ENCODE measurements at places on chromosomes 4 and X.

- DNase-seq: no peak
Observed at GRCh38 chr4:1274871-1275270, 14.8 kb upstream of the MAEA start.

GRCh38 chrX:27086237-27086636 is 376.9 kb downstream of the PPP4R3C start:
- DNase-seq: no peak

- DNase-seq: no peak
Observed at GRCh38 chr4:112288455-112288854, 2.8 kb upstream of the TIFA start.

- DNase-seq: no peak
Observed at GRCh38 chr4:72817012-72817411, 248.0 kb upstream of the ADAMTS3 start.

- DNase-seq: no peak
Observed at GRCh38 chr4:77600521-77601451, 4.8 kb upstream of the CXCL13 start.

GRCh38 chr4:161359491-161359890 is 804.3 kb downstream of the FSTL5 start:
- DNase-seq: no peak

- DNase-seq: no peak
Observed at GRCh38 chr4:83751336-83751949, 215.5 kb downstream of the GPAT3 start.

- DNase-seq: no peak
Observed at GRCh38 chr4:41579043-41579442, 41.1 kb downstream of the LIMCH1 start.

DNA sequence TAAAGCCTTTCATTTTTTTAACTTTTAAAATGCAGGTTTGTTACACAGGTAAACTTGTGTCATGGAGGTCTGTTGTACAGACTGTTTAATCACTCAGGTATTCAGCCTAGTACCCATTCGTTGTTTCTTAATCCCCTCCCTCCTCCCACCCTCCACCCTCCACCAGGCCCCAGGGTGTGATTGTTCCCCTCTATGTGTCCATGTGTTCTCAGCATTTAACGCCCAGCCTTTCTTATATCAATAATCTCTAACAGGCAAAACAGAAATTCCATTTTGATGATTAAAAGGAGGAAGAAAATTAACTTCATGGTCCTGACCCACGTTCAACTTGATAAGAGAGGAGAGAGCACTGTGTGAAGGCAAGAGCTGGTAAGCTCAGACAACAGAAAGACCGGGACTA is 75.1 kb downstream of the TSPAN5 start:
- DNase-seq: no peak

- DNase-seq: peak; percentile 97
Observed at GRCh38 chr4:99949999-99950912, at the start of gene H2AZ1. Gene H2AZ1, minus strand, starts transcription at chr4:99950275. Its CDS starts 105 bp downstream, at chr4:99950170.

- no peak for DNase-seq
Observed at GRCh38 chr4:178349601-178350000, 907.4 kb upstream of the AGA start.

DNA sequence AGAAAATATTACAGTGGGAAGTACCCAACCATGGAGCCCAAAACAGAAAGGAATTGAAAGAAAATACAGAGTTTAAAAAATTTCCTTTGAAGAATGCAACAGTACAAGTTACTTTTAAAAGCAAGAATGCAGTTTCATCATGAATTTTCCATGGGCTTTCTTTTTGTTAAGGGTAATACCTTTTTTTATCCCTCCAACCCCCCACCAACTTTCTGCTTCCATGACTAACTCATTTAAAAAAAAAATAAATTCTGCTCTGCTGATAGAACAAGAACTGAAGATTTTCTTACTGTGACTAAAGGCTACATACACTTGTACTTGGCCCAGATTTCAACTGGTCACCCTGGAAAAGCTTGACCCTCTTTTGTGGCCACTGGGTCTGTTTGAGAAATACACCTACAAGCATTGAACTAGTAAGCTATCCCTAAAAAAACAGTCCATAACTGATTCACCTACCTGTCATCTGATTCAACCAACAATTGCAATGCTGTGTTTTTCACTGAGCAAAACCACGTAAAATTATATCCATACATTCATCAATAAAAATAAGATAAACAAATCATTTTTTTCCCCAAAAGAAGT is 214.2 kb downstream of the NSUN7 start:
- DNase-seq: no peak

DNA sequence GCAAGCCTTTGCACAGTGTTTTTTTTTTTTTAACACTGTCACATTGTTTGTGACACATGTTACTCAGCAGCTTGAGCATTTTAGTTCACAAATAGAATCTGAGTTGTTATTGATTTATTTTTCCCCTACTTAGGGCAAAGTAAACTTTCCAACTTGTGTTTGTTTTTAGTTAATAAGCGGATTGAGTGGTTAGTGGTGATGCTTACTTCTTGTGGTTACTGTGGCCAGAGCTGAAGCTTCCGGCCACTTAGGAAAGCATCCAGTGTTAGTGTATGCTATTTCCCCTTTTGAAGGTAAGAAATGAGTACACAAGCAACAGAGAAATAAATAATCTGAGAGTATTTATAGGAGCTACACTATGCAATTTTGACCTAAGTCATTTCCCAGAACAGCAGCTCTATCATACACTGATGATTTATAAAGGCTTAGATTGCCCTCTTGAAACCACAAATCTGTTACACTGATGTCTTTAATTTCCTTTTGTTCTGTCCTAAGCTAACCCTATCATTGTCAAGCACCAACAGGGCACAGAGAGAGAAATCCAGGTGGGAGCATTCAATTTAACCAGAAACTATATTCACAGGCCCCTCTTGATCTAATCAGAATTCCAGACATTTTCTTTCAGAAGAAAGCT is 2464.6 kb downstream of the PCDH7 start:
- no peak for DNase-seq

- DNase-seq: no peak
Observed at GRCh38 chr4:148053298-148054003, 321.6 kb downstream of the ARHGAP10 start.

DNA sequence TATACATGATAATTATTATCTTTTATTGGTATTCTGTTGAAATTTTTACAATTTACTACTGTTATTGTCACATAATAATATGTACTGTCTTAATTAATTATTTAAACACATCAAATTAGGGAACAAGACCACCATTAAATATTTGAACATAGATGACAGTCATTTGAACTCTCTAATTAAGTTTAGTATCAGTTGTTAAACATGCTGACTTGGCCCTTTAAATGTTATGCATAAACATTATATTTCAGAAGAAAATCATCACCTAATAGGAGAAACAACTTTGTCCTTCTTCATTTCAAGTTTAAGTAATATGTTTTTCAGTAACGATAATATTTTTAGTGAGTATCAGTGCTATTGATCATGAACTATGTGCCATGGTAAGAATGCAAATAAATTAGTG is 623.5 kb upstream of the GNPDA2 start:
- DNase-seq: no peak

DNA sequence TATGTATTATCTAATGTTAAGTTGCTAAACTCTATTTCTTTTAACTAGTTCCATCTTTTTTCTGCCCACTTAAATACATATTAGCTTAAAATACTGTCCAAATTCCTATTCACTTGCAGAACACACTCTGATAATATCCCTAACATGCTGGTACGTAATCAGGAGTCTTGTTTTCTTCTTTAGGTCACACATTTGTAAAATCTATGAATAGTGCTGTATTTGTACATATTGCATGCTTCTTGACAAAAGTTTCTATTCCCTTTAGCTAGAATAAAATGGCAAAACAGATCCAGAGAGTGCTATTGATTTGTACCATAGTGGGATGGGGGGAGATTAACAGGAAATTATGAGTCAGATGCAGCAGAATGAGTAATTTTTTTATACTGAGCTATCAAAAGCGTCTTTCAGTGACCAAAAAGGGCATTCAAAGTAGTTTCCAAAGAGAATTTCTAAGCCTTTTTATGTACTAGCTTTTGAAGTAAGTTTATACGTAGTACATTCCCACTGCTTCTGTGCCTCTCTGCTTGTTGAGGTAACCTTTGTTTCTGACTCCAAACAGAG is 126.5 kb downstream of the PTPN13 start:
- peak; percentile 4 for DNase-seq

DNA sequence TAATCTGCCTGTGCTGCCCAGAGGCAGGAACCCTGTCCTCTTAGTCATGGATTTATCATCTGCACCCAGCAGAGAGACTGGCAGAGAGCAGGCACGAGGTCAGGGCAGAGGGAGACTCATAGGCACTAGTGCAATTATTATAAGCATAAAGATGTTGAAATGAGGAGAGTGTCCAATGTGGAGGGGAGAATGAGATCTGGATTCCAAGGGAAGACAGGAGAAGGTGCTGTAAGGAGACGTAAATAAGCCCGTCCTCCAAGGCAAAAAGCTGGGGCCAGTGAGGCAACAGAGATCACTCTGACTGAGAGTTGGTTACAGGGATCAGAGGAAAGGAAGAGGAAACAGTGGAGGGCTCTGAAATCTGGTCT is 406.2 kb downstream of the MAPK10 start:
- no peak for DNase-seq

DNA sequence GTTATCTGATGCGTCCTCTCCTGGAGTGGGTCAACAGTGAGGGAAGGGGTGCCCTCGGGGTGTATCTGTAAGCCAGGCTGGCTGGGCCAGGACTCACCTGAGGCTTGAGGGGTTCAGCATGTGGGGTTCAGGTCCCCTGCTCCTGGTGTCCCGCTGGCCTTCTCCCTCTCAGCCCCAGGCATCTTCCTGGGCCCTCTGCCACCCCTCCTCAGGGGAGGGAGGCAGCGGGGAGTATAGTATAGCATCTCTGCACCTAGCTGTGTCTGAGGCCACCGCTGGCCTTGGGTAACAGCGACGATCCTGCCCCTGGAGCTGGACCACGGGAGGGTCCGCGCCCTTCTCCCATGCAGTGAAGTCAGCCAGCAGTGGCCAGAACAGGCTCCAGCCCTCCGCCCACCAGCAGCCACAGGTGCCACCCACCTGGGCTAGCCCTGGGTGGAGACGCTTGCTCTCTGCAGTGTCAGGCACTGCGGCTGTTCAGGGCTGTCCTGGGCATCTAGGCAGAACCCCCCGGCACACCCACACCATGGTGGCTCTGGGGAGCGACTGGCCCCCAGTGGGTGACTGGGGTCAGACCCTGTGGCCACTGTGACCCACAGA is 110.7 kb upstream of the NKX1-1 start:
- DNase-seq: no peak

GRCh38 chr4:89752932-89753598 is 83.9 kb downstream of the SNCA start:
- DNase-seq: peak; percentile 98

GRCh38 chr4:78788007-78788889 is 12.1 kb downstream of the BMP2K start:
- DNase-seq: no peak

Measured in skeletal muscle cell (primary cell).